Stimulated activated CD8-positive, alpha-beta memory T cell treated with anti-CD3 and anti-CD28 coated beads, Interleukin-12 subunit alpha, Interleukin-12 subunit beta, amount 100 ng/mL, for 1 hour (primary cell): ENCODE measurements at places on chromosomes 12 and 14.

- no peak for DNase-seq
These were observed 170.6 kb downstream of the CRADD start for GRCh38 chr12:93847517-93848474.

DNA sequence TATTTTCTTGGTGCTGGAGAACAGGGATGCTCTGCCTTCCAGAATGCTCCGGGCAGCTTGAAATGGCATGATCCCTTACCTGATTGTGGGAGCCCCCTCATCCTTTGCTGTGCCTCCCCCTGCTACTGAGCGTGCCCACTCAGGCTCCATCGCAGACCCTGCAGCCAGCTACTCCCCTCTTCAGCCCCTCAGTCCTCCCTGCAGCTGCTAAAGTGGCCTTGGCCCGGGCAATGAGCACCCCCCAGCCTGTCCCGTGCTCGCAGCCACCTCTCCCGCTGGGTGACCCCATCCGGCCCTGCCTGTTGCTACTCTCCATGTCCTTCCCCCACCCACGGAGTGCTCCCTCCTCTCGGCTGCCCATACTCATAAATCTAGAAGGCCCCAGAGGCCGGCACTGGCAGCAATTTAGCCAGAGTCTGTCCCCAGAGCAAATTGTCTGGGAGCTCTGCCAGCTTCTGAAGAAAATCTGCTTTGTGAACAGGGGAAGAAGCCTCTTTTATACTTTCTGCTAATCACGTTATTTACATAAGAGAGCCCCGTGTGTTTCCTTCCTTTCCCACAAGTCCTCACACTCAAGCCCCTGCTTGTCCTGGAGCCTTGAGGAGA lies 143.7 kb upstream of the FRMD6 start:
- DNase-seq = no peak

- DNase-seq = no peak
These were observed 260.3 kb upstream of the E2F7 start for GRCh38 chr12:77325511-77326236.

GRCh38 chr12:7624478-7624877 lies 41.2 kb downstream of the APOBEC1 start:
- DNase-seq = no peak

DNA sequence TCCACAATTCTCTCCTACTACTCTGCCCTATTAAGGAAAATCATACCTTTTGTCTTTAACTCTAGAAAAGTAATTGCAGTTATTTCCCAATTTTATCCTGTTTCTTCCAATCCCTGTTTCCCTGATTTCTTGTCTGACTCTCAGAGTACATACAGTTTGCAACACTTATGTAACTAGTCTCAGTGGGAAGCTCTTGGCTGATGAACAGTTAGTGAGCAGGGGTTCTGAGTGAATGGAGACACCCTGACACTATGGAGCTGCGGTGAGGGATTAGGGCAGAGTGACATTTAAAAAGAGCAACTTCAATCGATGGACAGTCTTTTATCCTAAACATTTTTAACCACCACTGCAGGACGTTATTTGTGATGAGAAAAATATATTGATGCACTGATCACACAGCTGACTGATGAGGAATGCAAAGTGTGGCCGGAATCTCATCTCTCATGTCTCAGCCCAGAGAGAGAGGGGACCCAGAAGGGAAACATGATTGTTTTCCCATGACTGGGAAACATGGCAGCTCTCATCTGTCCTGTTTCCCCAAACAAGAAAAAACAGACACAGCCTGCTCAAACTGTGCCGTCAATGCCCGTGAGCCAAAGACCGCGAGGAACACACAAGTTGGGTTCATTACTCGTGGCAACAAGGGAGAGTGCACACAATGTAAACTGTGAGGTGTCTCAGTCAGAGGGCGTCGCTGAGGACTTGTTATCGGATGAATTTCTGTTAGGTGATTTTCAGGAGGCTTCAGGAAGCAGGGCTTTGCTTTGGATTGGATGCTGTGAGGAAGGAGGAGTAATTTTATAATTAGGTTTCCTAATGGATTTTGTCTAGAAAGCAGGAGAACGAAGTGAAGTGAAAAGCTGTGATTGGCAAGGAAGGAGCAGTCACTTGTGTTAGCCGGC lies 5.2 kb upstream of the SLC6A13 start:
- DNase-seq = no peak

DNA sequence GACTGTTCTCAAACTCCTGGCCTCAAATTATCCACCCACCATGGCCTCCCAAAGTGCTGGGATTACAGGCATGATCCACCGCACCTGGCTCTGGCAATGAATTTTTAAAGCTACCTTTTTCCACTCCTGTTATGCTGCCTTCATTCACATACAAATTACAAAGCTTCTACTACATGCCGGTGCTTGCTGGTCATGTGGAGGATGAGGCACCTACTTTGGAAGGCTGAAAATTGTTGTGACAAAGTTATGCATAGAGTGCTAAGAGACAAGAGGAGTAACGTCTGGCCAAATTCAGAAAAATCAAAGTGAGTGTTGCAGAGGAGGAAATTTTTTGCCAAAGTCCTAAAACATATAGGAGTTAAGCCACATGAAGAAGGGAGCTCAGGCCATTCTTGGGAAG lies 191.7 kb upstream of the PPFIA2 start:
- DNase-seq = no peak

- peak; percentile 37 for DNase-seq
These were observed 525.2 kb upstream of the CCDC196 start for GRCh38 chr14:65961004-65961403.

DNA sequence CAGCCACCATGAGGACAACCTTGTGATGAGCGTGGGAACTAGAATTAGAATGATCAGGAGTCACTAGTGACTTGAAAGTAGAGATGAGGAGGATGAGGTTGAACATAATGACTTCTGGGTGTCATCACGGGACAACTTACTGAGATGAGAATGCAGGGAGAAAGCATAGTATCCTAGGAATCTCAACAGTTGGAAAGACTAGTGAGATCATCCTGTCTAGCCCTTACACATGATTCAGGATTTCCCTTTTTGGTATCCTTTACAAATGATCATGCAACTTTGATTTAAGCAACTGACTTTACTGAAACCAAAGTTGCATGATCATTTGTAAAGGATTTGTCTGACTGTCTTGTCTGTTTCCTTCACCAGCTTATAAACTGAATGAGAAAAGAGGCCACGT lies 51.8 kb upstream of the HIF1A start:
- no peak for DNase-seq

DNA sequence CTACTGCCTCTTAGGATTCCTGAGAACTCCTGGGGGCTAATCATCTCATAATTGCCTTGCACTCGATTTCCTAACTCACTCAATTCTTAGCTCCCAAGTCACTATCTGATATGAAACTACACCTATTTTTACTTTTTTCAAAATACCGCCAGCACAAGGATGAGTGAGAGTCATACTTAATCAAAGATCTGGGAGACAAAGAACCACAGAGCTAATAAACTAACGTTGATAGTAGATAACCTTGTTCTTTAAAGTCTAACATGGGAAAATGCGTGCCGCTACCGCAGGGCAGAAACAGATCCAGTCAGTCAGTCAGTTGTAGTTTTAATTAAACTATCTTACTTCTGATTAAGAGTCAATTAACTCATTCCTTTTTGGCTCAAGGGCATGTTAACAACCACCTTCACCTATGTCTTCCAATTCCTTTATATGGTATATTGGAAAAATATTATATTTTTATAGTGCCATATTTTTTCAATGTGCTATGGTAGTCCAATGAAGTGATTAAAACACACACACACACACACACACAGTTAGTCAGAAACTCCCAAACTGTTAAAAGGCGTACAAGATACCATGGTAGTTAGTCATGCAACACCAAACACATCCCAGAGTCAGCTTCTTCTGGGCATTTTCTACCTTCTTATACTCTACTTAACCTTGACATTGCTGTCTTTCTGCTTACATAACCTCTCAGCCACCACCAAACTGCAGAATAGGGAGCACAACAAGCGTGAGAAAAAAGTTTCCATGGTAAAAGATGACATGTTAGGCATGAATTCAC lies 114.0 kb downstream of the KLHL28 start:
- DNase-seq = no peak

DNA sequence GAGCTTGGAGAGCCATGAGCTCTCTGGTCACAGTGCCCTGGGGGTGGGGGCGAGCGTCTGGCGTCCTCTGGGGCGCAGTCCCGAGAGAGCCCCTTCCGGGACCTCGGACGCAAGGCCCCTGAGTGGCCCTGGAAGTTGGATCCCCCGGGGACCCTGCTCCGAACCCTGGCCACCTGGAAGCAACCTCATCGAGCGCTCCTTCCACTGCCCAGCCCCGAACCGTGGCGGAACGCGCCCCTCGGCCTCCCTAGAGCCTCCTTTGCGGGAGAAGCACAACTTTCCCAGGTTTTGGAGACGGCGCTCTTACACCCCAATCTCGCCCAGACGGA lies 1.2 kb downstream of the NOS1 start:
- DNase-seq = no peak

- DNase-seq = no peak
These were observed 27.1 kb downstream of the KRT18 start for GRCh38 chr12:52975820-52976573.

GRCh38 chr12:89436062-89436461 lies 83.8 kb upstream of the DUSP6 start:
- no peak for DNase-seq

DNA sequence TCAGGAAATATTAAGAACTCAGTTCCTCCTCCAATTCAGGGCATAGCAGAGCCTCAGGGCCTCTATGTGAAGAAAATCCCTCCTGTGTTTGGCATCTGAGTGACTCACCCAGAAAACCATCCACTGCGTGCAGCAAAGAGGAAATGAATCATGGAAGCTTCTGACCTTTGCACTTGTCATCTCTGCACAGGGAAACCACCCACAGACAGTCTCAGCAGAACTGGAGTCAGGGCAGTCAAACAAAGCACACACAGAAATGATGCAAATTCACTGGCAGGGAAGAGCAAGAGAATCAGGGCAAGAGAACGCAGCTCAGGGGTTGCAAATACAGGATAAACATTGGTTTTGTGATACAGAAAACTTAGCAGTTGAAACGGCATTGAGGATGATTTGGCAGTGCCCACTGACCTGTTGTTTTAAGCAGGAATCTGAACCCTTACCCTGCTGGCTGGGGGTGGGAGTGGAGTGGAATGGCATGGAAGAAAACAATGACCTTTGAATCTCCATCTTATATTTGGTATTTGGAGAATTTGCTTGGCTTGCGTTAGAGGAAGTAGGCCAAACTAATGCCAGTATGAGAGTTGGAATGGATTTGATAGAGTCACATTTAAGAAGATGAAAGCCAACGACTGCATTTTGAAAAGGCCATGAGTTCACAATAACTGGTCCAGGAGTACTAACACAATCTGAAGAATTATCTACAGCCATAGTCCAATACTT lies 53.5 kb downstream of the PHLDA1 start:
- peak; percentile 66 for DNase-seq

DNA sequence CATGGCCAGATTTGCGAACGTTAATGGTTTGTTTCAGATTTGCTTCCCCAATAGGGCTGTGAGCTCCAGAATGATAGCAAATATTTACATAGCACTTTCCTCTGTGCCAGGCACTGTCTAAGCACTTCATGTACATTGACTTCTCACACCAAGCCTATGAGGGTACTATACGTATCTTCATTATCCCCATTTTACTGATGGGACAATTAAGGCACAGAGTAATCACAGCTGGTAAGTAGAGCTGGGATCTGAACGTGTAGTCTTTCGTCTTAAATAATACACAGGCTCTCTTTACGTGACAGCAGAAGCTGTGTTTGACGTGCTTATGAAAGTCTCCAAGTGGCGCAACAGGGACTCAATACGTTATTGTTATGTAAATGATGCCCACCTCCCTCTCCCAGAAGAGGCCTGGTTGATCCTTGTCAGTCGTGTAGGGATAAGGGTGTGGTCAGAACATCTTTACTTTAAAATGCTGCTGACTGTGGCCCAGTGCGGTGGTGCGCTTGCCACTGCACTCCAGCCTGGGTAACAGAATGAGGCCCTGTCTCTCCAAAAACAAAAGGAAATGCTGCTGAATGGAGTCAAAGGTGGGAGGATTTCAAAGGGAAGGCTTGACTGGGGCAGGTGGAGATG lies 66.3 kb upstream of the TCL1B start:
- no peak for DNase-seq

DNA sequence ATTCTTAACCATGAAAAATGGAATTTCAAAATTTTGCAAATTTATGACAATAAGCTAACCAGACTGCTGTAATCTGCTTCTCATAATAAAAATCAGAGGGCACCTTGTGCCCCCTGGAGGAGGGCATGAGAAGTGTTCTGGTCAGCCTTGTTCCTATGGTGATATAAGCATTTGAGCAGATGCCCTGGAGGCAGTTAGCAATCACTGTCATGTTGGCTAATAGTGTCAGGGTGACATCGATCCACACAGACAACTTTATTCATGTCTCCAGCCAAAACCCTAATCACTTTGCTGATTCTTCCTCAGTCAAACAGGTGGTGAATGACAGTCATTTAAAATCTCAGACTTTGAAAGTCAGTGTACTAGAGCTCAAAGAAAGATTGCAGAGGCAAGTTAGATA lies 943.0 kb downstream of the GALC start:
- no peak for DNase-seq

DNA sequence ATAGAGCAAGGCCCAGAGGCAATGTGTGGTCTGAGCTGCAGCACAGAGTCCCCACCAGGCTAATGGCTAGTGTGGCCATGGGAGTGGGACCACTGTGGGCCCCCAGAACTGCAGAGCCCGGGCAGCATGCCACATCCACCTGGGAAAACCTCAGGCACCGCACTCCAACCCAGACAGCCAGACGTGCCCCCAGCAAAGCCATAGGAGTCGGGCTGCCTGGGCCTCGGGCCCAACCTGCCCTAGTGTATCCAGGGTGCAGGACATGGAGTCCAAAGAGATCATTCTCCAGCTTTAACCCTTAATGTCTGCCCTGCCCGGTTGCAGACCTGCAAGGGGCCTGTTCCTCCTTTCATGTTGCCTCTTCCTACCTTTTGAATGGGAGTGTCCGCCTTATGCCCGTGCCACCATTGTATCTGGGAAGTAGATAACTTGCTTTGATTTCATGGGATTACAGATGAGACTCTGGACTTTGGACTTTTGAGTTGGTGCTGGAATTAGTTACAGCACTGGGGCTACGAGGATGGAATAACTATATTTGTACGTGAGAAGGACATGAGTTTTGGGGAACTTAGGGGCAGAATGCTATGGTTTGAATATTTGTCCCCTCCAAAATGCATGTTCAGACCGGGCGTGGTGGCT lies 29.1 kb upstream of the DEGS2 start:
- no peak for DNase-seq

- no peak for DNase-seq
These were observed 141.7 kb upstream of the NRXN3 start for GRCh38 chr14:78028471-78028870.
